ENCODE measurements at places on chromosomes 7 and 10.
A peak's percentile ranks its signal among the peaks of the same experiment; 100 is the strongest.

DNA sequence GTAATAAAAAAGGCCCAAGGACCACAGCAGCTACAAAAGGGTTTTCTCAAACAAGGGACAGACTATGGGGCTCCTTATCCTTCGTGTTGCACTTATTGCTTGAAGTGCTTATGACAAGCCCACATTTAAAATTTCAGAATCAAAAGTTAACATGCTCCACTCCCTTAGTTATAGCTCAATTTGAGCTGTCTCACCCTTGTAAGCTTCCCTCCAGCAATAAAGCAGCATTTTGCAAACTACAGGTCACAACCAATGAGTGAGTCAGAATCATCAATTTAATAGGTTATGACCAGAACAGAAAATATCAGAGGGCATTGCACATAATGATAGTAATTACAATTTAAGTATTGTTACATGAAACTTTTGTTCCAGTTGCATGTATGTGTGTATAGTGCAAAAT lies 53.0 kb downstream of the IMMP2L start:
- DNase-seq: no peak

- no peak for DNase-seq
Observed at GRCh38 chr10:24988831-24989640, 26.9 kb downstream of the ENKUR start.

DNA sequence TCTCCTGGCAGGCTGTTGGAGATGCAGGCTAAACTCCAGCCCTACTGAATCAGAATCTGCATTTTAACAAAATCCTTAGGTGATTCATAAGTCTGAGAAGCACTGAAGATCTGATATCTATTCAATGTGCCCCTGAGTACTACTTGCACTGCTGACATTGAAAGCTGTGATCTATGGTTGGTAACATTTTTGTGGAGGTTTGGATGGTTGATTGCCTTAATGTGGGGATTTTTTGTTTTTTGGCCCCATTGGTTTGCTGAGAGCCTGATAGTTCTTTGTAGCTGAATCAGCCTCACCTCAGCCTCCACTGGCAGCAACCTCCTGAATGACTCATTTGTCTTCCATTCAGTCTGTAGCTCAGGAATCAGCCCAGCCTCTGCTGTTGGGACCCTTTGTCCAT lies 14.7 kb upstream of the LRRN3 start:
- no peak for DNase-seq

DNA sequence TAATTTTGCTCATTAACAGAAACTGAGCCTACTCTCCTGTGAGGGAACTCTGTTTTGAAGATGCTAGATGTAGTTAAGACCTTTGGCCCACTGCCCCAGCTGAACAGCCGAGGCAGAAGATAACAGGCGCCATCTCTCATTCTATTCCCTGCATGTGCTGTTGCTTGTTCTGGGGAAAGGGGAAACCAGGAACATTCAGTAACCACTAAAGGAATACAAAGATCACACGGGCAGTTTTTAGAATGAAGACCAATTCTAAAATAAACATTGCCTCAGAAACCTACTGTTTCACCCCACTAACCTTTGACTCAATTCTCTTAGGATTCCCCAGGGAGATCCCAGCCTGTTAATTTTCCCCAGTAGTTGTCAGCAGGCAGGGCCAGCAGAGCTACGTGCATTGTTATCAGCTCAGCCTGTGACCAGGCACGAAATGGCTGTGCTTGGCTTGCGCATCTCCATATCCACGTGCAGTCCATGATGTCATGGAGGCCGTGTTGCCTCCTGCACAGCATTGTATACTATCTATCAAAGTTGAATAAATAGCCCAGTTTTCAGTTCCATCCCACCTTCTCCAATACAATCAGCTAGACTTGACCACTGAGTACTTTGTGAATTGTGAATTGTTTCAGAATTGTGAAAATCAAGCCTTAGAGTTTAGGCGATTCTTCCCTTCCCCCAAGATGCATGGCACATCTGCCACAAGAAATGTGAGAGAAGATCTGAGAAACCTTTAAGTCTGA lies 36.0 kb downstream of the ANK3 start:
- peak; percentile 54 for DNase-seq

GRCh38 chr7:110142939-110143526 lies 947.9 kb upstream of the LRRN3 start:
- no peak for DNase-seq

GRCh38 chr7:93092757-93093370 lies 24.9 kb downstream of the SAMD9 start:
- no peak for DNase-seq

- DNase-seq: no peak
Observed at GRCh38 chr7:391961-392524, 102.1 kb downstream of the FOXL3 start.

- DNase-seq: no peak
Observed at GRCh38 chr7:39413636-39414223, 152.5 kb upstream of the YAE1 start.

DNA sequence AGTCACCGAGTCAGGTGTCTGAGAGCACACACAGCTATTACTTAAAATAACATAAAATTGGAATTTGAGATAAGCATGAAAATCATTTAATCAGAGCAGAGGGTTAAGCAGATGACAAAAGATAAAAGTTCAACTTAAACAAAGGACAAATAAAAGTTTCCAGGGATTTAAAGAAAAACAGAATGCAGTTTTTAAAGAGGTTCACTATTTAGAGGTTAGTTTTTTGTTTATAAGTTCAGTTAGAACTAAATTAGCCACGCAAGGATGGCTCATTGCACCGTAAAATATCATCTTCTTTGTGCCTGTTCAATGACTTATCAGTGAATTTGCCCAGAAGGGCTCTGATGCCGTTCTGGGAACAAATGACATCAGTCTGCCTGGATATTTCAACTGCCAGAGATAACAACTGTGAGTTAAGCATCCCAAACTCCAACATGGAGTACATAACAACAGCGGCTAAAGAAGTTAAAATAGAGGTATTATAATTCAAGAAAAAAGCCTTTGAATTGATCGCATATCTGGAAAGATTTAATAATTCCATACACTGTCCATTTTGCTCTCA lies 107.8 kb downstream of the ANK3 start:
- no peak for DNase-seq

GRCh38 chr10:112519133-112519761 lies 72.2 kb downstream of the VTI1A start:
- DNase-seq: no peak

DNA sequence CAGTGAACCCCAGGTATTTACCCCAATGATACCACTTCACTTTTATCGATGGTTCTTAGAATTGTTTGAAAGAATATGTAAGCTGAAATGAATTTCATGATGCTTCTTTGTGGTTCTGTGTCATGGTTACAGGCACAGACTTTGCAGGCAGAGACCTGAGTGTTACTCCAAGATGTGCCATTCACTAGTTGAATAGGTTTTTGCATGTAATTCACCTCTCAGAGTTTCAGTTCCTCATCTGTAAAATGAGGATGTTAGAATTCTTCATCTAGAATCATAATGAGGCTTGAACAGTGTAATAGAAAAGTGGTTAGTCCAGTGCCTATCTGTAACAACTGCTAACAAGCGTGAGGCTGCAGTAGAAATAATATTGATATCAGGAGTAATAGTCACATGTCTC lies 54.6 kb downstream of the VSTM2A start:
- no peak for DNase-seq

DNA sequence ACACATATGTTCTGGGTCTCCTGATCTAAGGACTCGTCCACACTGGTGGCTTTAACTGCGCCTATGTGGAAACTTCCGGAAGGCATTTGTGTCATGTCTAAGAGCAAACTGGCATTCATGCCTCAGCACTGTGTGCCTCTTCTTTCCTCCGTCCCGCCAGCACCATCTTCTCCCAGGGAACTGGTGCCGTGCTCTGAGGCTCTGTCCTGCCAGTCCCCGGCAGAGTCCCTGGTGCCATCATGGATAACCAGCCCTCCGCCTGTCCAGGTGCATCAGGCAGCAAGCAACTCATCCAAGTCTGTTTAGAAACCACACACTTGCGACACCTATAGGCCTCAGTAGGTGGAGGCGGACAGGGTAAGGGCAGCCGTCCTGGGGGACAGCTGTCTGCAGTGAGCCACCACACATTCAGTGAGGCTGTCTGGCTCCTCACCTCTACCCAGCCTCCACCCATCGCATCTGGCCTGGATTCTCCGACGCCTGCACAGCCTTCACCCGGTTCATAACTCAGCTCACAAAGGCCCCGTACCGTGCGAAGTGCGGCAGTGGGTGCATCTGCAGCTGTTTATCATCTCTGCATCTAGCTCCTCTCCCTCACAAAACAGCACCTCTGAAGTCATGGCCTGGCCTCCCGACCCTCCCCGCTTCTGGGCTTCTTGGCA lies 162.7 kb downstream of the DIP2C start:
- no peak for DNase-seq

GRCh38 chr7:23373151-23374004 lies 74.2 kb downstream of the MALSU1 start:
- no peak for DNase-seq

- no peak for DNase-seq
Observed at GRCh38 chr7:140310337-140311002, 87.9 kb downstream of the SLC37A3 start.

- no peak for DNase-seq
Observed at GRCh38 chr7:105376908-105377533, 11.7 kb downstream of the SRPK2 start.

DNA sequence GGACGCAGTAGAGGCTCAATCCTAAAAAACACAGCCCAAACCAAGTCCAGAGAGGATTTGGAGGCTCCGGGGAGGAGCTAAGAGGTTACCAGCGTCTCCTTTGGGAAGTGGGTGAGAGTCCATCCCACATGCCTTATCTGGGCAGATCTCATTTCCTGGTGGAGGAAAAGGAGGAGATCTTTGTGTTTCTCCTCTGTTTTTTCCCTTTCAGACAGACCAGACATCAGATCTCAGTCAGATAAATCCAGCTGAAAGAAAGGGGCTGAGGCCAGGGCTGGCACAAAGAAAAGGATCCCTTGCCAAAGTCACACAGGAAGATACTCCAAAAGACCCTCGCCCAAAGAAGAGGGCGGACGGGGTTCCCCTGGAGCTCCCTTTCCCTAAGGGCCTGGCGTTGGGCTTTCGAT lies 58.3 kb upstream of the COMTD1 start:
- no peak for DNase-seq

GRCh38 chr7:143811-144453 lies 48.4 kb upstream of the FAM20C start:
- no peak for DNase-seq

GRCh38 chr10:16904049-16904448 lies 86.8 kb upstream of the RSU1 start:
- no peak for DNase-seq

- DNase-seq: no peak
Observed at GRCh38 chr7:139883814-139884213, 54.8 kb downstream of the TBXAS1 start.

GRCh38 chr7:28732071-28732869 lies 225.9 kb downstream of the TRIL start:
- no peak for DNase-seq

DNA sequence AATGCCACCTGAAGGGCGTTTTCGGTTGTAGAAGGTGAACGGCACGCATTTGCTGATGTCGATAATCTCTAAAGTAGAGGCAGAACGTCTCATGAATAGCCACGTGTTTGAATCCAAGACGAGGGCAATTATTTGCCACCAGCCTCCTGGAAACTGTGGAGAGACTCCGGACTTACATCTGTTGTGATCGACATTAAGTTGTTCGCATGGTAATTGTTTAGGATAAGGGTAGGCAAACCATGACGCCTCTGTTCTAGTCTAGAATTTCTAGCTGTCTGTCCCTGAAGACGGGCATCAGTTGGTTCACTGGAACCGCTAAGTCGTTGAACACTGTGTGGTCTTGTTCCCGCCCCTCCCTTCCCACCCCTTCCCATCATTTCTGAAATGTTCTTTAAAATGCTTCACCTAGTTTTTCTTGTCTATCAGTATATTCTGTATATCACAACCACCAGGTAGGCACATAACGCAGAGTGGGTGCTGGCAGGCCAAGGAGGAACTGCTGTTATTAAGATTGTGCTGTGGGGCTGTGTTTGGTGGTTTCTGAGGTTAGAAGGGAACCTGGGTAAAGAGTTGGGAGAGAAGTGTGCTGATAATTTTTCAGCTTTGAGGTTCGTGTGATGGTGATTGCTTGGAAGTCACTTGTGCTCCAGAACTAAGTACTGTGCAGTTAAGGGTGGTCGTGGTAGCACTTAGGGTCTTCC lies 1.2 kb downstream of the UBE3C start:
- DNase-seq: no peak

- DNase-seq: no peak
Observed at GRCh38 chr10:83432261-83433045, 706.9 kb upstream of the GHITM start.

DNA sequence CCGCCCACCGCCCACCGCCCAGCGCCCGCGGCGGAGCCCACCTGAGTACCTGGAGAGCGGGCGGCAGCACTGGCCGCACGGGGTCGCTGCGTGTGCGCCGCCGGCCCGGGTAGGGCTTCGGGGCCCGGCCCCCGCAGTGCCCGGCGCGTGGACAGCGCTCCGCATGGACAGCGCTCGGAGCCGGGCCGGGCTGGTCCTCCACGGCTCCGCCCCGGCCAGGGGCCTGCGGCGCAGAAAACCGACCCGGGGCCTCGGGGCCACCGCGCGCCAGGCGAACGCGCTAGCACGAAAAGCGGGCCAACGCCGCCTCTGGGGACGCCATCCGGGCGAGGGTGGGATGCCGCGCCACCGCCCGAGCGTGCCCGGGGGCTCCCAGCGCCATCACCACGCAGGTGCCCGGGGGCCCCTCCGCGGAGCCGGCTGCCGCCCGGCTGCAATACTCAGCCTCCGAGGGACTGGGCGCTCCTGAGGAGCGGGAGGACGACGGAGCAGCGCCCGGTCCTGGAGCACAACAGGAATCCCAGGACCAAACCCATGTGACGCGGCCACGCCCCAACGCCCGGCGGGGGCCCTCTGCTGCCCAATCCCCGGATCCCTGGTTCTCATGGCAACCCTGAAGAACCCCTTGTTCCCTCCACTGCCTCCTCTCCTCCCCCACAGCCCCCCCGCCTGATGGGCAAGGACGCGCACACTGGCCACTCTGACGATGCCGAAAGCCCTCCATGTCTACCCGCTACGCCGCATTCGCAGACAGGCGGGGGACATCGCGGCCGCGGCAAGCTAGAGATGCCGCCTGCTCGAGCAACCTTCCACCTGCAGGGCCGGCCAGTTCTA lies at the start of gene GRB10:
Gene GRB10 (minus strand): TSS at position 522 of the 834 bp plus-strand sequence. CDS start 50,574 bp downstream, outside the sequence.
- peak; percentile 92 for DNase-seq

GRCh38 chr7:123652406-123652805 lies 3.3 kb upstream of the LMOD2 start:
- no peak for DNase-seq

DNA sequence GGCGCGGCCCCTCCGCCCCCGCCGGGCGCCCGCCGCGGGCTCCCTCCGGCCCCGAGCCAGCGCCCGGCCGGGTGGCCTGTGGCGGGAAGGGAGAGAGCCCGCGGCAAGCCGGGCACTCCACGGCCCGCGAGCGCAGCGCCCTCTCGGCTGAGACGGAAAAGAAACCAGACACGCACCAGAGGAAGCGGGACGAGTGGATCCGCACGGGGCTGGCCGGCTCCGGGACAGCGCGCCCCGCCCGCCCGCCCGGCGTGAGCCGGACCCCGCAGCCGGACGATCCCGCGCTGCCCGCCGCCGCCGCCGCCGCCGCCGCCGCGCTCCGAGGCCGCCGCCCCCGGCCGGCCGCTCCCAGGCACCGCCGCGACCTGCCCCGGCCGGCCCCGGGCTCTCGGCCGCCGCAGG lies 300 bp downstream of the ARHGAP21 start:
- DNase-seq: no peak

Data from glutamatergic neuron (in vitro differentiated cells).